ENCODE measurements at places on chromosomes 4 and X.
A peak's percentile ranks its signal among the peaks of the same experiment; 100 is the strongest.

- no peak for DNase-seq
Observed at GRCh38 chr4:117479673-117480072, 394.3 kb upstream of the TRAM1L1 start.

DNA sequence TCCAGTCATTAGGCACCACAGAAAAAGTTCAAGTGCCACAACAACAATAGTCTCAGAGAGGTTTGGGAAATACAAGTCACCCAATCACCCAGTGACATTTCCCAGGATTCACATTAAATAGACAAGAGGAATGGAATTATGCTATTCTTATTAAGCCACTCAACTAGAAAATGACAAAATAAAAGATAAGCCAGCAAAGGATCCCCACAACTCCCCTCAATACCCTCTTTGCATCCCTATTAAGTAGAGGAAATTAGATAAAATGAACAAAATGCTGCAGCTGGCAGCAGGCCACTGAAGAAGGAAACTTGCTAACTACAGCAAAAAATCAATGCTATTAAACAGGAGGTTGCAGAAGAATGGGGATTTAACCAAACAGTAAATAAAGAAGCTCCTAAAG is 35.3 kb upstream of the RPS6KA6 start:
- no peak for DNase-seq

GRCh38 chr4:158810487-158811215 is 41.8 kb downstream of the FNIP2 start:
- peak; percentile 3 for DNase-seq

GRCh38 chr4:37884855-37885487 is 5.9 kb upstream of the TBC1D1 start:
- no peak for DNase-seq

GRCh38 chr4:115213716-115214115 is 100.3 kb upstream of the NDST4 start:
- no peak for DNase-seq

- DNase-seq = no peak
Observed at GRCh38 chrX:151754641-151755215, 20.2 kb downstream of the CNGA2 start.

Measured in NCI-H1417 (cell line).